H9 (cell line): ENCODE measurements at places on chromosomes 6 and 20. TPM values are rescaled to one million over a fixed set of nuclear protein-coding genes. Genes with fewer than 3 reads are reported as not detected.

Gene PLCB4
- total RNA-seq, result 8.4 and 10.1 TPM in 2 replicates

Gene RBBP9
- total RNA-seq, result 12.0 TPM in 2 replicates

- DNase-seq, result peak; percentile 82
- H3K27me3 ChIP-seq, result no peaks in the 10 kb centered on the region
- no peak overlapping the region for H3K4me3 ChIP-seq
- no peaks in the 10 kb centered on the region for H3K4me1 ChIP-seq
Measured at GRCh38 chr20:36808317-36809257, 35.0 kb upstream of the DSN1 start.

Gene SH3BGRL2
- 11.7 and 11.8 TPM in 2 replicates for total RNA-seq

DNA sequence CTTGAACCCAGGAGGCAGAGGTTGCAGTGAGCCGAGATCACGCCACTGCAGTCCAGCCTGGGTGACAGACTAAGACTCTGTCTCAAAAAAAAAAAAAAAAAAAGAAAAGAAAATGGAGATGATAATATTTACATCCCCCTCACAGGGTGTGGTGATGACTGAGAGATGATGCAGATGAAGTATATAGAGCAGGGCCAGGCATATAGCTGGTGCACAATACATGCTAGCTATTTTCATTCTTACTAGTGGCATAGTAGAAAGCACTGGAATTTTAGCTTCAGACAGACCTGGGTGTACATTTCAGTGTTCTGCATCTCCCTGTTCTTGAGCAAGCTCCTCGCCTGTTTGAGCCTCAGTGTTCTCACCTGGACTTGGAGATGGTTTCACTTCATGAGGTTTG is 36.9 kb downstream of the CEBPB start:
- H3K27ac ChIP-seq, result no peak overlapping the region
- no peak for DNase-seq
- no peaks in the 10 kb centered on the region for H3K36me3 ChIP-seq
- no peaks in the 10 kb centered on the region for H3K27me3 ChIP-seq
- no peaks in the 10 kb centered on the region for H3K4me1 ChIP-seq

Gene KCNK17
- total RNA-seq, result 1.2 and 1.3 TPM in 2 replicates

Gene CLDN20
- total RNA-seq, result not detected in 2 replicates

Gene RPL10A
- 1,826 and 1,830 TPM in 2 replicates for total RNA-seq

DNA sequence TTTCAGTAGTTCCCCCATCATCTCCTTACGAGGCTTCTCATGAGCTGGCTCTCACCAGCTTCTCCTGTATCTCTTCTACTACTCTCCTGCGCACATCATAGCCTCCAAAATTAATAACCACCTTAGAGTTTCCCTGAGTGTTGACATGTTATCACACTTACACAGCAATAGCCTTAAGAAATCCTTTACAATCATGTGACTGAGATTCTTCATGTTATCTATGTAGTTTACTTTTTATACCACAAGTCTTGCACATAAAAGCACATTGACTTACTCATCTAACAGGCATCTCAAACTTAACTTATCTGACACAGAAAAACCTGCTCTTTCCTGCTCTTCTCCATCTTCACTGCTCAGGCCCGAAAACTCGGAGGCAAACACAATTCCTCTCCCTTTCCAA is 103.7 kb upstream of the TAB2 start:
- no peaks in the 10 kb centered on the region for H3K36me3 ChIP-seq
- no peak overlapping the region for H3K4me3 ChIP-seq

Gene LPA
- total RNA-seq, result 0.13 and 0.15 TPM in 2 replicates

Gene RUNX2
- total RNA-seq, result 0.15 and 0.26 TPM in 2 replicates

DNA sequence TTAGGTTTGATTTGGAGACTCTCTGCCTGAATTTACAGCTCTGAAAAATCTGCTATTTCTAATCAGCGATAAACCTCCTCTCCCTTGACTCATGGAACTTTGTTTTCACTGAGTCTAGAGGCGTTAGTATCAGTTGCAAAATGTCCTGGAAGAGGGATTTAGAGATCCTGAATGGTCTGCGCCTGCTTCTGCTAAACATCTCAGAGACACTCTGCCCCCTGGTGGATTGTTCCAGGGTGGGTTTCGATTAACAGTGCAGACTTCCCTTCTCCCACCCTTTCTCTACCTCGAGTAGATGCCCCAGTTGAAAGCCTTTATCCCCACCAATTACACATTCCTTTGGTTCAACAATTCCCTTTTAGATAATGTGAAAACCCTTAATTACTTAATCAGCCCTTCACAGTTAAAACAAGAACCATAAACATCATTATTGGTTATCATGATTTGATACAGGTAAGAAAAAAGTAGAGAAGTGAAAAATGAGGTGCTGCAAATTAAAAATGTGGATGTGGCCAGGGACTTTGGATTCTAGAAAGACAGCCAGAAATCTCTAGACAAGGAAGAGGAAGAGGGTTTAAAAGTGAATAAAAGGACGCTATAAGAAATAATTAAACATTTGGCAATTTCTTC is 5.5 kb downstream of the HTR1B start:
- peak; percentile 85 for DNase-seq
- H3K36me3 ChIP-seq, result no peaks in the 10 kb centered on the region
- no peak overlapping the region for H3K27ac ChIP-seq
- peaks cover 6% of the 10 kb centered on the region; the same call in 1 of the 2 replicates for H3K4me1 ChIP-seq
- H3K27me3 ChIP-seq, result peaks cover 3% of the 10 kb centered on the region; the same call in 1 of the 2 replicates
